ENCODE measurements at places on chromosomes 4 and X.

DNA sequence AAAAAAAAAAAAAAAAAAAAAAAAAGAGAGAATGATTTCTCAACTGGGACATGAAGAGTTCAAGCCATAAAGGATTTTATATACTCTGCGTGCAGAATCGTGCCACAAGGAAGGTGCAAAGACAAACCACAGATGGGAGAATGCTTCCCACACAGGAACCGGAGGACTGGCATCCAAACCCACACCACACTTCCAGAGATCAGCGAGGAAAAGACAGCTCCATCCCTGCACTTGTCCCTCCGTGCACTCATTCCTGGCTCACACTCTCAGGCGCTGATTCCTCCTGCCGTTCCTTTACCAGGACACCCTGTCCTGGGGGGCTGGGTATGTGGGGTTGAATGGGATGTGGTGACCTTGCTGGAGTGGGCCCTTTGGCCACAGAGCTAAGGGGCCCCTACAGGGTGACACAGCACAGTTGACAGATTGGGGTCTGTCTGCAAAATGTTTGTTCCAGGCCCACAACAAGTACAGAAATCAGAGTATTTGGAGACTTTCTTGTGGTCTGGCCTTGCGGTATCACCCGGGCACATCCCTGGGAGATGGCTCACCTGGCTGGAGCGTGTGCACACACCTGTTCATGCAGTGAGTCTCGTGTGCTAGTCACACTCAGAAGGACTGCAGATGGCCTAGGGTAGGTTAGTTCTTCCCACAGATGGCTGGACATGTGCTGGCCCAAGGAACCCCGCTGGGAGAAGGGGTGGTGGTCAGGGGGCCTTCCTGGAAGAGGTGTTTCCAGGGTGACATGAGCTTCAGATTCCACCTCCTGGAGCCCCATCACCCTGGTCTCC is 55.4 kb upstream of the GPR78 start:
- DNase-seq: no peak

GRCh38 chr4:186644737-186645261 is 78.9 kb downstream of the FAT1 start:
- DNase-seq: peak; percentile 47

DNA sequence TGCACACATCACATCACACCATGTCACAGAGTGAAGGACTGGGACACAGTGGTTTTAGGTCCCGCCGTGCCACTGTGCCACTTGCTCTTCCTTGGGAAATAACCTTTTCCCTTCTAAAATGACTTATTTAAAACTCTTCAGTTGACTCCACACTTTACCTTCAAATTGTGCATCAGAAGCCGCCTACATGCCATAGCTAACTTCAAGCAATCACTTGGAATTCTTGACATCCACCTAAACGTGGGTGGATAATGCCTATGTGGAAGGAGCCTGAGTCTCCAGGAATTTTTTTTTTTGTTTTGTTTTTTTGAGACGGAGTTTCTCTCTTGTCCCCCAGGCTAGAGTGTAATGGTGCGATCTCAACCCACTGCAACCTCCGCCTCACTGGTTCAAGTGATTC is 777.4 kb upstream of the TENM3 start:
- DNase-seq: no peak

GRCh38 chr4:76651616-76652015 is 216.6 kb downstream of the SHROOM3 start:
- DNase-seq: no peak

DNA sequence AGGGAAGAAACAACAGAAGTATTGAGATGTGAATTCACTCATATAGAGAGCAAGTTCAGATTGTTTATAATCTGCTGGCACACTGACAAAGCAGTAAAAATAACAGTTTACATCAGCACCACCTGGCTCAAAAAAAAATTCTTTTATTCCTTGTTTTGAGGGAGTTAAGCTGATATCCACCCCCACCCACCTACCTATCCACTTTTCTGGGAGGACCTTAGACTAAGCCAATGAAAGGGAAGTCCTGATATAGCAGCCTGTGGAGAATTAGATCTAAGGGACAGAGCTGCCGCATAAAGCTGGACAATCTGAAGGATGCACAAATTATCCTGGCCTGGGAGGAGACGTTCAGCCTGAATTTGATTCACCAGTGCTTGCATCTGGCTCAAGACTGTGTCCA is 264.5 kb downstream of the RCHY1 start:
- no peak for DNase-seq

DNA sequence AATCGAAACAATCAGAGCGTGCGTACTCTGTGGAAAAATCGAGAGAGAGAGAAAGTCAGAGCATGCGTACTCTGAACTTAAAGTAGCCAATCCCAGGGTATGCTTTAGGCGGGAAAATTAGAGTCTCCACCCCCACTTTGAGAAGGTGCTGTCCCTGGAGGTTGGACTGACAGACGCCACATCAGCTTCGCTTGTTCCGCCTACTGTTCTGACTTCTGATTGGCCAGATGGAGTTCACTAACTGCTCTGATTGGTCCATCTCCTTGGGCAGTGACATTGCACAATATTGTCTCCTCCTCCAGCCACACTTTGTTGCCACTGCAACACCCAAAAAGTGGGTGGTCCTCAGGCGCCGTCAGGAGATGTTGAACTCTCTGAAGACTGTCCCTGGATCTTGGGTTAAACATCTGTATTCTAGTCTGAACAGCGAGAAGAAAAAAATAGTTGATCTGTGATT is at the start of gene SSX5:
Gene SSX5, minus strand, starts transcription at position 51 of the 457 bp plus-strand sequence. CDS start 1,437 bp downstream, outside the sequence.
- DNase-seq: no peak

DNA sequence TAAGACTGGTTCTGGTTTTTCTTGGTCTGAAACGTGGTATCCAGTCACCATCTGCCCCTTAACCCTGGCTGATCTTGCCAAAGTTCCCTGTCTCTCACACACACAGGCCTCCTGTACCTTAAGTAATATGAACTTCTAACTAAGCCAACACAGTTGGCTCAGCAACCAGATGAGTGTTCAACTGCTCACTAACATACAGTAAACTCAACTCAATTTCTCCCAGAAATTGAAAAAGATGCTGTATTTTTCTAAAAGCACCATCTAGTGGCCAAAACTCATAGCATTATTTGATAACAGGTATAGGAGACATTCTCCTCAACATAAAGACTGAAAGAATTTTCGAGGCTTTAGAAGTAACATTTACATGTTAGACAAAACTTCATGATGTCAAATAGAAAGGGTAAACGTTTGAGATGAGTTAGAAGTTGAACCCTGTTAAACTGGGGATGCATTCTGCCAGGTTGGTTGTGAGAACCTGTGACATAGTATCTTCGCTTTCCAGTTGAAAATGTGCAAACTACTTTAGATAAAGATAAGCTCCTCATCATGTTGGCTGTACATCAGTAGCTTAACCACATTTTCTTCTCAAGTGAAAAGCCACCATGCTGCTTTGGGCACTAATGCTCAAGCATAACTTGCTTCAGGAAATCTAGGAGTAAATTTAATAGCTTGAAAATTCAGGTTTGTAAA is 31.2 kb downstream of the CCNI start:
- peak; percentile 78 for DNase-seq

DNA sequence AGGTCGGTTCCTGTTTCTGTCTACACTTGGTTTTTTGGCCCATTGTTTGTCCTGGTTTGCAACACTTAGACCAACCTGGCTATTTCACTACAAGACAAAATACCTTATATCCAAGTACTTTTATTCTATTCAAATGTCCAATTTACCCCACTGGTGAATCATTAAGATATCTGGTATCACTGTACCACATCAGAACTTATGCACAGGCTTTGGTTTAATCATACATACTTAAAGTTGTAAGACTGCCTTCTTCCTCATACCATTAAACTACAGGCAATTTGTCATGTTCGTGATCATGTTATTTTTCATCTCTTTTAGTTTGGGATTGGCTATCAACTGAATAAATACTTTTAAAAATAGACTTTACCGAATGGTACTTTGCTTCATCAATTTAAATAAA is 53.0 kb upstream of the ATOH1 start:
- no peak for DNase-seq

GRCh38 chr4:156865451-156865850 is 106.1 kb downstream of the PDGFC start:
- DNase-seq: no peak

DNA sequence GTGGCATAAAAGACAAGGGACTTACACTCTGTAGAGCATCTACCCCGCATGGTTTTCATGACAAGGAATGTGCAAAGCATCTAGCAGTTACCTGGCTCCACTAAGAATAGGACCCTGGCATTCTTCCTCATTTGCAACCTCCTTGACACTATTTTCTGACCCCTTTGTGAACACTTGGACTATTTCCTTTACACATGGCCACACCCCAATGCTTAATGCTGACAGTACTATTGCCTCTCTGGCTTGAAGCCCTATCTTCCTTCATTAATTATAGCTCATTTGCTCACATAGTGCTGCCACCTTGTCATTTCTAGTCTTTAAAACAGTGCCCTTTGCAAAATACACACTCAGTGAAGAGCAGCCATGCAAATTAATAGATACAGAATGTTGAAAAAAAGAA is 226.3 kb upstream of the VCX3A start:
- no peak for DNase-seq

GRCh38 chrX:23390979-23391378 is 56.3 kb downstream of the PTCHD1 start:
- DNase-seq: no peak

- no peak for DNase-seq
Measured at GRCh38 chr4:58553031-58553430, 1442.8 kb upstream of the IGFBP7 start.

- DNase-seq: peak; percentile 40
Measured at GRCh38 chr4:150518559-150518958, 63.4 kb upstream of the MAB21L2 start.

- DNase-seq: no peak
Measured at GRCh38 chr4:78939667-78940008, 400 bp upstream of the PAQR3 start.

DNA sequence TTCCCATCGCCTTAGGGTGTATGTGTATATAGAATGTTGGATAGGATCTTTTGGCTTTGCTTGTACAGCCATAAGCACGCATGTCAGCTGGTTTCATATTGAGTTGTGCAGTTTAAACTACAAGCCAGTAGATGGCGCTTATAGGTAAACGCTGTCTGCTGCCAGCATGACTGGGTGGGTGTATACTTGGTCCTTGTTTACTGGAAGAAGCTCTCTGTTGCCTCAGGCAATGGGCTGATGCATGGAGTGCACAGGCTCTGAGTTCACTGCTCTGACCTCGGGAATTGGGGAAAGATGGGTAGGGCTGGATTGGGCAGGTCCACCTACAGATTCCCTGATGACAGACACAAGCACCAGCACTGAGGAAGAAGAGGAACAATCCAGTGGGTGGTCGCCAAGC is 831.5 kb downstream of the STIM2 start:
- peak; percentile 50 for DNase-seq

DNA sequence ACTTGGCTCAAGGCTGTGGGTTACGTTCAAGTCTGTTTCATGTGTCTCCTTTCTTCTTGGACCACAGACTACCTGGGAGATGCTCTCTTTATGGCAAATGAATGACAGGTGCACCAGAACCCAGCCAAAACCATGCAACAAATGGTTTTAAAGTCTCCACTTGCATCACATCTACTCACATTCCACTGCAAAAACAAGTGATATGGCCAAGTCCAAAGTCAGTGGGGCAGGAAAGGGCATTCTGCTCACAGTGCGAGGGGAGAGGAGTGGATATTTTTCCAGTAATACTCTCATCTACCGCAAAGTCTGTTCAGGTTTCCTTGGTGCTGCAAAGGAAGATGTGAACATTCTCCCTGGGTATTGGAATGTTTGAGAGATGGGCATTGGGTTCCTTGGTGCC is 120.5 kb downstream of the UCHL1 start:
- no peak for DNase-seq

GRCh38 chrX:30786374-30786773 is 102.7 kb downstream of the TAB3 start:
- DNase-seq: no peak
